Gastroesophageal sphincter (tissue), 4 donors: ENCODE measurements at places on chromosomes 1 and 21. TPM values are rescaled to one million over a fixed set of nuclear protein-coding genes. Genes with fewer than 3 reads are reported as not detected.

Gene SLC35D1
- total RNA-seq, result 8.4 TPM

Gene TRIM17
- not detected for total RNA-seq

- ATAC-seq, result peak; percentile 35
Measured at GRCh38 chr1:212285685-212286555, 710 bp downstream of the PPP2R5A start.

- ATAC-seq, result no peak
Measured at GRCh38 chr1:110581682-110582145, 24.4 kb downstream of the KCNA2 start.

DNA sequence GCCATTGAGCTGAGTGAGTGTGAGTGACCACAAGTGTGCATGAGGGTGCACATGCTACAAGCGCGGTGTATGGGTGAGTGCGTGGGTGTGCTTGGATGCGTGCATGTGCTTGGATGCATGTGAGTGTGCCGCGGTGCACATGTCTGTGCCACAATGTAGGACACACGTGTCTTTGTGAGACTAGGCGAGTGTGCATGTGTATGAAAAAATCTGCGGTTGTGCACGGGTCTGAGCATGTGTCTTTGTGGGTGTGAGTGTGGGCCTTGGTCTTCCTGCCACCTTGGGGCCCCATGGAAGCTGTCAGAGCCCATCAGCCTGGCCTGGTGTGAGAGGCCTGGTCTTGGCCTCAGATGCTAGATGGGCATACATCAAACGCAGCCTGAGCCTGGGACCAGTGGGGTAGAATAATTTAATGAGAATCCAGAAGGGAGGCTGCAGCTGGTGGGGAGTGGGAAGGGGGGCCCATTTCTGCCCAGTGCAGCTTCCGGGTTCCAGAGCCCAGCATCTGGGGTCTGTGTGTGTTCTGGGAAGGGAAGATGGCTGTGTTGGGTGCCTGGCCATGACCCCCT, 103.9 kb upstream of the SLC2A1 start:
- ATAC-seq, result no peak

DNA sequence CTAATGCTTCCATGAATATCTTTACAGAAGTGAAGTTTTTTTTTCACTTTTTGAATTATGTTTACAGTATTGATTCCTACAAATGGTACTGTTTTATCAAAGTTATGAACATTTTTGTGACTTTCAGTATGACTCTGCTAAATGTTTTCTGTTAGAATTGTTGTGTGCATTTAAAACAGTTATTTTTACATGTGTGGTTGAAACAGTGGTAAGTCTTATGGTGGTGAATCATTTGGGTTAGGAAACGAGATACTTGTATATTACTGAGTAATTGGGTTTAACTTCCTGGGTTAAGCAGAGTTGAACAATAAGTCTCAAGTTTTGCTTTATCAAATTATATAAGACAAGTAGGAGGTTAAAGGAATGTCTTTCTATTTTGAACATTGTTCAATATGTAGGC, 66.8 kb downstream of the VPS13D start:
- no peak for ATAC-seq

- no peak for ATAC-seq
Measured at GRCh38 chr1:52237430-52237829, 95.5 kb downstream of the ZFYVE9 start.

- peak; percentile 35 for ATAC-seq
Measured at GRCh38 chr1:203320591-203321272, 15.4 kb downstream of the BTG2 start.

DNA sequence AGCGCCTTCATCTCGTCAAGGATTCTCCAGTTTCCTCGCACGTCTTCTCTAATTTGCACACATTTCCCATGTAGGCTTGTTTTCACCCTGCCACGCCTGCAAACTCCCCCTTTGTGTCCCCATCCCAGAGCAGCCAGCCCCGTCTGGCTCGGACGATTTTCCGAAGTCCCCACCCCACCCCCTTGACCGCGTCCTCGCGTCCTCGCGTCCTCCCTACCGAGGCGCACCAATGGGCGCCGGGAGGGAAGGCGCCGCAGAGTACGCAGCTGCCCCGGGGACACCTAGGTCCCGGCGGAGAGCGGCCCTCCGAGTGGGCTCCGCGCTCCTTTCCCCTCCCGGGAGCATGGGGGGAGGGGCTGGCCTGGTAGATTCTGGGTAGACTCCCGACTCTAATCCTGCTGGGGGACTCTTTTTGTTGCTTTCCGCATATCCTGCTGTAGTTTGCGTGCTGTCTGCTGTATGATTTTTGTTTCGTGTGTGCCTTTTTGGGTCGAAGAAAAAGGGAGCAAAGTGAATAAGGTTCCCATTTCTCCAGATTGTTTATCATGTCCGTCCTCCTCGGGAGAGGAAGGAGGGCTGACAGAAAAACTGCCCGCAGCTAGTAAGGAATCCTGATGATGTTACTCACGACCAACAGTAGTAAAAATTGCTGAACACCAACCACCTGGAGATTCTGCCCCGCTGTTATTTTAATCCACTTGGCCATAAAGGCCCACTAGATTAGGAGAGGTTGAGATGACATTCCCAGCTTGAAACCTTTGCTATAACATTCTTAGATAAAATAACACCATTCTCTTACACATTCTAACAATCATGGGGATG, 1.5 kb downstream of the CACHD1 start:
- ATAC-seq, result peak; percentile 44

DNA sequence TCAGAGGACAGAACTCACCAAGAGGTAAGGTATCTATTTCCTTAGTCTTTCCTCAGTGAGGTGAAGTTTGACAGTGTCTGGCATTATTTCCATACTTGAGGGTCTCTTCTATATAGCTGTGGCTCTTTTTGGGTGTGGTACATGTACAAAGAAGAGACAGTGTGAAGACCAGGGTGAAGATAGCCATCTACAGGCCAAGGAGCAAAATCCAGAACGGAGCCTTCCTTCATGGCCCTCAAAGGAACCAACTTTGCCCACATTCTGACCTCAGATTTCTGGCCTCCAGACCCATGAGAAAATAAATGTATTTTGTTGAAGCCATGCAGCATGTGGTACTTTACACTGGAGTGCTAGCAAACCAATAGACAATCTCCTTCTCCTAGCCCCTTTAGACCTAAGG, 858.5 kb upstream of the B3GALT2 start:
- ATAC-seq, result no peak

DNA sequence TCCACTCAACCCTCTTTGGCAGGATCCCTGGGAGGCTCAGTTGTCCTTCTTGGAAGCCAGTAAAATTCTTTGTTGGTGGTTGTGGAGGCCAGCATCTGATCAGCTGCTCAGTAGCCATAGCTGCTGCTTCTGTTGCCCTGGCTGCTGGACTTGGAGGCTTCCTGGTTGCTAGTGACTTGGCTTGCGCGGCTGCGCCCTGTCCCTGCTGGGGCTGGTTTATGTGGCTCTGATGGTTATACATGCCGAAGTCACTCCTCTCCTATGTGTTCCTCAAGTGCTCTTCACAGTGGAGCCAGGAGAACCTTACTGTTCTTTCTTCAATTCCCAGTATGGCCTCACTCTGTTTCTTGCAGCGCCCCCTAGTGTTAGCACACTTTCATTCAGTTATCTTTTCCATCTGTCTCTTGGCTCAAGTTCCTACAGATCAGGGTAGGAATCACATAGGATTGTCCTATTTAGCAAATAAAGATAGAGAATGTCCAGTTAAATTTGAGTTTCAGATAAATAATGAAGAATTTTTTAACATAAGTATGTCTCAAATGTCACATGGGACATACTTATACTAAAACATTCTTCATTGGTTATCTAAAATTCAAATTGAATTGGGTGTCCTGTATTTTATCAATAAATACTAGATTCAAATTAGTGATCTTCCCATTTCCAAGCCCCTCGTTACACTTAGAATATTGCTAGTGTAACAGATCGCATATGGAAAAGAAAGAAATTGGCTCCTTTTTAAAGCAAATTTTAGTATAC, 176.5 kb downstream of the TGFB2 start:
- peak; percentile 34 for ATAC-seq
